NCI-H1930 (cell line): ENCODE measurements at places on chromosomes 7 and 10.

GRCh38 chr10:114470956-114471905, 66.9 kb upstream of the AFAP1L2 start:
- peak; percentile 61 for DNase-seq

DNA sequence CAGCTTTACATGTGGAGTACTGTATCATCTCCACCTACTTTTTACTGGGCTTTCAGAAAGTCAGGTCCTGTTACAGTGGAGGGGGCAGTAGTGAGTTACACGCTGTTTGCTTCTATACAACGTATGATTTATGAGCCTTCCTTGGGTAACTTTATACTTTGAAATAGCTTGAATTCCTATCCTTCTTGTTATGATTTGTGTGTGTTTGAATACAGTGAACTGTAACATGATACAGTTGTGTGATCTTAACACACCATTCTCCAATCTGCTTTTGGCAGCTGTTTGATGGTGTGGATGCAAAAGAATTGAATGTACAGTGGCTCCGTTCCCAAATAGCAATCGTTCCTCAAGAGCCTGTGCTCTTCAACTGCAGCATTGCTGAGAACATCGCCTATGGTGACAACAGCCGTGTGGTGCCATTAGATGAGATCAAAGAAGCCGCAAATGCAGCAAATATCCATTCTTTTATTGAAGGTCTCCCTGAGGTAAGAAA, 41.7 kb downstream of the SP8 start:
- DNase-seq = no peak

DNA sequence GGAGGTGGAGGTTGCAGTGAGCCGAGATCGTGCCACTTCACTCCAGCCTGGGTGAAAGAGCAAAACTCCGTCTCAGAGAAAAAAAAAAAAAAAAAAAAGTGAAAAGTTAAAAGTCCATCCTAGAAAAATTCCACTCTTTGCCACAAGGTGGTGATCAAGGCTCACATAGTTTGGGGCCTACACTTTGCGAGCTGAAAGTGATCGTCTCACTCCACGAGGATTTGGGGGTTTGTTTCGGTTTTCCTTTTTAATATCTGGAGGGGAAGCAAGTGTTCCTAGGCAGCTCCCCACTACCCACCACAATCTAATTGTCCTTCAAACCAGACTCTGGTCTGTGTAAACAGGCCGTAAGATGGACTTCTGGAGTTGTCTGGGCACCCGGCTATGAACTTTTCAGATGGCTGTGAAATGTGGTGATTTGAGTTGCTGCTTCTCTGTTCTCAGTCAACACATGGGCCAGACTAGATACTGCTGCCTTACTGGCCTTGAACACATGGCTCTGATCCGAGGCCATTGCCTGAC, 27.1 kb downstream of the PRLHR start:
- DNase-seq = peak; percentile 4

DNA sequence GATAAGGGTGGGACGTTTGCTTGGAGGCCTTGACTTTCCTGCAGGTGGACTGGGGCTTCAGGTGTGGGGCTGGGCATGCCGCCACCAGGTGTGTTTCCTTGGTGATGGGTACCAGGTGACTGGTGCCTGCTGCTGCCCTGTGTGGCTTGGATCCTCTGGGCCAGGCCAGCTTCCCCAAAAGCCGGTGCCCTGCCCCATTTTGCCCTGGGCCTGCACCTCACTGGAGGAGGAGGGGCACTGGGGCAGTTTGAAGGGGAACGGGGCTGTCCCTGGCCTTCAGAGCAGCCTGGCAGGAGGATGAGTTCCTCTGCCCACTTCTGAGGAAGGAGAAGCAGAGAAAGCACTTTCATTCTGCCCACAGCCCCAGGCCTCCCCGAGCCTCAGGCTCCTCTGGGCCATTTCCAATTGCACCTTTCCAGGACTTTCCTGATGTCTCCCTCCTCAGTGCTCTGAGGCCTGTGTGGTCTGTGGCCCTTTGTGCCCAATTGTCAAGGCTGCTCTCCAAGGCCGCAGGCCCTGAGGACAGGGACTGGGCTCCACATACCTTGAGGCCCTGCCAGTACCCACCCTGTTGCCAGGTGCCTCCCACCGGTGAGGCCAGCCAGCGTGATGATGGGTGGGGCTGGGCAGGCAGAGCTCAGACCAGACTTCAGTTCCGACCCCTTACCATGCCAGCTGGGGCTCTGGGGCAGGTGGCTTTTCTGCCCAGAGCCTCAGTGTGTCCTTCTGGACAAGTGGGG, 25.3 kb upstream of the SMARCD3 start:
- DNase-seq = no peak

DNA sequence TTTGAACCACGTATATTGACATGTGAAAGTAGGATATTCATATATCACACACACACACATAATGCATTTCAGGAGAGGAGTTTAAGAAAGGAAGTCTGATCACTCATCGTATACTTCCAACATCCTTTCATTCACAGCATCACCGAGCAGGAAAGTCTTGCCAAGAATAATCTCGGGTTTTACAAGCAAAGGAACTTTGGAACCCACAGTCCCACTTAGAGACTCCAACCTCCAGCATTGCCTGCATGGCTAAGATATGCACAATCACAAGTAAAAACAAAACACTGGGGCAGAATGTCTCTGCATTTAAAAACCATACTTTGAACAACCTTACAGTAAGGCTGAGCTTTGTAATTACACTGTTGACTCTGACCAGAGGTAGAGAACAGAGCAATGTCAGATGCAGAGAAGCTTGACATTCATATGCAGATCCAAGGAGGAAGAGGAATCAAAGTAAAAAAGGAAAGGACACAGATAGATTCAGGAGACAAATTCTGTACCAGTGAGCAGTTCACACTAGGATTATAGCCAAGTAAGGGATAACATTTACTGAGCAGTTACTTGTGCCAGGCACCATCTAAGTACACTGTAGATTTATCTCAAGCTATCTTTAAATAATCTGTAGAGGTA, 14.8 kb downstream of the THSD7A start:
- no peak for DNase-seq

DNA sequence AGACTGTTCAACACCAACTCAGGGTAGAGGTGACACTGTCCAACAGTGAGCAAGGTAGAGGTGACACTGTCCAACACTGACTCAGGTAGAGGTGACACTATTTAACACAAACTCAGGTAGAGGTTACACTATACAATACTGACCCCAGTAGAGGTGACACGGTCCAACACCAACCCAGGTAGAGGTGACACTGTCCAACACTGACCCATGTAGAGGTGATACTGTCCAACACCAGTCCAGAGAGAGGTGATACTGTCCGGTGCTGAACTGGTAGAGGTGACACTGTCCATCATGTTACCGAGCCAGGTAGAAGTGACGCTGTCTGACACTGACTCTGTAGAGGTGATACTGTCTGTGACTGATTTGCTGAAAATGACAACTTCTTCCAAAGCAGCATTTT, 102.4 kb downstream of the GATA3 start:
- no peak for DNase-seq

- DNase-seq = no peak
Observed at GRCh38 chr7:115023219-115023618, 101.3 kb downstream of the MDFIC start.

DNA sequence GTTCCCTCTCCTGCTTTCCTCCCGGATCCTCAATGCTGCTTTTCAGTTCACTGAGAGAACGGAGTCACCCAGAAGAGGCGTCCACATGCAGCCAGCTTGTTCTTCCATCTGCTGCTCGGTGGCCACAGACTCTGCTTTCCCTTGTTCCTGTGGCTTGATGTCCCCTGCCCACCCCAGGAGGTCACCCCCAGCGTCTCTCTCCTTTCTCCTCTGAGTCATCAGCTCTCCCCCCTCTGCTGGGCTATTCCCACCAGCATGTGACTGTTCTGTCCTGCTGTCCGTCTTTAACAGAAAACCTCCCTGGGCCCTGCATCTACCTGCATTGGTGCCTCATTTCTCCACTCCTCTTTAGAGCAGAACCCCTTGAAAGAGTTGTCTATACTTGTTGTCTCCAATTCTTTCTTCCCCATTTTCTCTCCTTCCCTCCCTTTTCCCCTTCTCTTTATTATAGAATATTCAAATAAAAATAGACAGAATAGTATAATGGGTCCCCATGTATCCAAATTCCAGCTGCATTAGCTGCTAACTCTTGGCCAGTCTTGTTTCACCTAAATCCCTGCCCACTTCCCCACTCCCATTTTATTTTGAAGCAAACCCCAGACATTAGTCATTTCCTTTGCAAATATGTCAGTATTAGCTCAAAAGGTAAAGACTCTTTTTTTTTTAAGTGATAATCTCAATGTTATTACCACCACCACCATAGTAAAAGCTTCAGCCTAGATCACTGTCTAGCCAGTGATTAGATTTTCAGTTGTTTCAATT, 4.1 kb downstream of the ZNF282 start:
- no peak for DNase-seq

DNA sequence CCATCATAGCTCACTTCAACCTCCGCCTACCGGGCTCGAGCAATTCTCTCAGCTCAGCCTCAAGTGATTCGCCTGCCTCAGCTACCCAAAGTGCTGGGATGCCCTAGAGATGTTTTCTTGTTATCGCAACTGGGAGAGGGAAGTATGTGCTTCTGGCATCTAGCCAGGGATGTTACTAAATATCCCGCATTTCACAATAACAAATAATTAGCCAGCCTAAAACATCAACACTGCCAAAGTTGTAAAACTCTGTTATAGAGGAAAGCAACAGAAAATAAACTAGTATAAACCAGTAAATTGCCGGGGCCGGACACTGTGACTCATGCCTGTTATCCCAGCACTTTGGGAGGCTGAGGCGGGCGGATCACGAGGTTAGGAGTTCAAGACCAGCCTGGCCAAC, 7.2 kb downstream of the INA start:
- DNase-seq = no peak

DNA sequence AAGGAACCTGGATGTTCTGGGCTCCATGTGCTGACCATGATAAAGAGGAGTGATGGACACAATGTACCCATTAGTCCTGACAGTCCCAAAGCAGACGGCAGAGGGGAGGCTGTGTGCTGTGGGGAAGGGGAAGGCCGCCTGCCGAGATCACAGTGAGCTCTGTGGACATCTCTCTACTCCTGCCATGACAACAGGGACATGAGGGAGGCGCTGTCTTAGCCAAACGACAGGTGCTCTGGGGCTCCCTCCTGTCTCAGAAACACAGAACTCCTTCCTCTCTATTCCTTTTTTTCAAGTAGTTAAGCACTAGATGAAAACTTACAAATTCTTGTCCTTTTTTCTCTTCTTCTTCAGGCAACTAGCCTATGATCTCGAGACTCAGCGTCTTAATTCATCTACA, 113.1 kb downstream of the RNF32 start:
- no peak for DNase-seq

- no peak for DNase-seq
Observed at GRCh38 chr7:79410345-79410744, 43.1 kb downstream of the MAGI2 start.

DNA sequence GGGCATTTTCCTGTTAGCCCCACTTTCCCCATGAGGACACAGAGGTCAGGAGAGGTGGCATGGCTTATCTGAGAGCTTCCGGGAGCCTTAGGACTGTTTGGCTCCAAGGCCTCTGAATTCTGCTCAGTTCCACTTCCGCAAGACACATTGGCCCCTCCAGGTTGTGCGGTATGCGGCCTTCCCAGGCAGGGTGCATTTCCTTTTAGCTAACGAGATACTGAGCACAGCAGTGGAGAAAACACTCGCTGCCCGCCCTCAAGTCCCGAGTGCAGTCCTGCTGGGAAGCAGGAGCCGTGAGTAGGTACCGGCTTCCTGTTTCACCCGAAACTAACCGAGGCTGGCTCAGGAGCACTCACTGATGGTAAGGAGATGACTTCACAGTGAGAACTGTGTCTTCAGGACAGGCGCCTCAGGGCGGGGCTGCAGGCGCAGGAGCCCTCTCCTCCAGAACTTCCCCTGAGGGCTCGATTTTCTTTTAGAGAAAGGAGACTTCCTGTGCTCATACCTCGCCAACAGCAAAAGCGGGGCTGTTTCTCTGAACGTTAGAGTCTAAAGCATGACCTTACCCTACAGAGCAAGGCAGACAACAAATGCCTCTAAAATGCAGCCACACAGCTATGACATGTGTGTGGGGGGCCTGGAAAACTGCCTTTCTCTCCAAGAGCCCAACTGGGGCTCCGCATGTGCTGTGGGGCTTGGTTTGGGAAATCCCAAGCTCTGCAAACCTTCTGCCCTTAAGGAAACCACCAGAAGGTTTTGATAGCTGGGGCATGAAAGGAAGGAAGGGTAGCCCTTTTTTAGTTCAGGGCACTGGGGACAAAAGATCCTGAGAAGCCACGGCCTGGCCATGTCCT, 25.9 kb downstream of the RGS10 start:
- DNase-seq = no peak

DNA sequence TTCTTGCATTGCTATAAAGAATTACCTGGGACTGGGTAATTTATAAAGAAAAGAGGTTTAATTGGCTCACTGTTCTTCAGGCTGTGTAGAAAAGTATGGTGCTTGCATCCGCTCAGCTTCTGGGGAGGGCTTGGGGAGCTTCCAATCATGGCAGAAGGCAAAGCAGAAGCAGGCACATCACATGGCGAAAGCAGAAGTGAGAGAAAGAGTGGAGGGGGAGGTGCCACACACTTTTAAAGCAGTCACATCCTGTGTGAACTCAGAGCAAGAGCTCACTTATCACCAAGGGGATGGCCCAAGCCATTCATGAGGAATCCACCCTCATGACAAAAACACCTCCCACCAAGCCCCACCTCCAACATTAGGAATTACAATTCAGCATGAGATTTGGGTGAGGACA, 303.5 kb downstream of the OTUD1 start:
- DNase-seq = no peak

GRCh38 chr7:30935569-30935877, 23.9 kb downstream of the AQP1 start:
- no peak for DNase-seq

GRCh38 chr7:45985902-45986301, 64.8 kb upstream of the IGFBP3 start:
- DNase-seq = no peak

DNA sequence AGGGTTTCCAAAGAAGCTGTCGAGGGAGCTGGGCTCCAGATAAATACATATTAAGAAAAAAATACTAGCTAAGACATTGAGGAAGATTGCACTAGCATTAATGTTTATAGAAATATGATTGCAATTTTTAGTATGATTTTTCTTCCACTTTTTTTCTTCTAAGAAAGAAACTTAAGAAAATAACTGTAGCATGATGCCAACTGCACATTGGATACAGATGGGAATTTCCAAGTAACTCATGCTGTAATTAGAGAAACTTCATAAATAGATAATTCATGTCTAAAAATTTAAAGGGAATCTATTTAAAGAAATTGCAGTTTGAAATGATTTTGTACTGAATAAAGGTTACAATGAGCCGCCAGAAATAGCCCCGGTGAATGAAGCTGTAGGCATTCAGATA, 119.4 kb downstream of the POLR1F start:
- no peak for DNase-seq

GRCh38 chr10:49254556-49255318, 44.2 kb upstream of the C10orf71 start:
- DNase-seq = no peak

GRCh38 chr7:126723966-126724544, 528.7 kb downstream of the GRM8 start:
- no peak for DNase-seq

DNA sequence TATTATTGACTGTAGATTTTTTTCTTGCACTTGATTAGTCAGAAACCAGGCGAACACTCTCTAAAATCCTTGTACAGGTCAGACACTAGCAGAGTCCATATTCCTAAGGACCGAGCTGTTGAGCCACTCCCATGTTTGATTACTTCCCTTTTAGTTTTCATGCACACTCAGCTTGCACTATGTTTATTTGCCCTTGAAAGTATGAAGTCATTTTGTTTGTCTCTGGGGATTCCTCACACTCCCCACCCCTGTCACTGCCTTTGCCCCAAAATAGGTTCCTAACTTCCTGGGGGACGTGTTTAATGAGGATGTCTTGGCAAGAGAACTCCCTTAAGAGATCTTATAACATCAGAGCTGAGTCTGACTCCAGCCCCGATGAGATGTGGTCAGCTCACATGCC, 182.1 kb downstream of the EVX1 start:
- no peak for DNase-seq
